ENCODE measurements at places on chromosomes 6 and 20.

DNA sequence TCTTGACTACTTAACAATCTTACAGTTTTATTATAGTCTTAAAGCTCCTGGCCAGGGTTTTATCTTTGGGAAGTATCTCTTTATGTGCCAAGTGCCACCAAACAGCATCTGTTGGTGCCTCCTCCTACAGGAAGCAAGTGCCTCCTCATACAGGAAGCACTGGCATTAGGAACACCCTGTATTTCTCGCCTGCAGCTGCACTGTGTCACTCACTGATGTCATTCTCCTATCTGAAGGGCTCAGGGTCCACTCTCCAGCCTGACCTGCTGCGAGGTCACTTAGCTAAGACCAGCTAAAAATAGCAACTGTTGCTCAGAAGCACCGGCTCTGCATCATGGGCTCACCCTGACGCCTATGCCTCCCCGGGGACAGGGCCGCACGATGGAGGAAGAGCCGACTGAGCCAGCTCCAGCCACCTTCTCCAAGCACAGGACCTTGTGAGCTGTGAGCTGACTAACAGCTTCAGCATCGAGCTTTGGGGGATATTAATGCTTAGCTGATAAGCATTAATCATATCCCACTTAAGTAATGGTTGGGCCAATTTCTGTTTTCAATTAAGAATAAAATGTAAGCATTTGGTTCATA lies 66.3 kb upstream of the CD93 start:
- DNase-seq = no peak

DNA sequence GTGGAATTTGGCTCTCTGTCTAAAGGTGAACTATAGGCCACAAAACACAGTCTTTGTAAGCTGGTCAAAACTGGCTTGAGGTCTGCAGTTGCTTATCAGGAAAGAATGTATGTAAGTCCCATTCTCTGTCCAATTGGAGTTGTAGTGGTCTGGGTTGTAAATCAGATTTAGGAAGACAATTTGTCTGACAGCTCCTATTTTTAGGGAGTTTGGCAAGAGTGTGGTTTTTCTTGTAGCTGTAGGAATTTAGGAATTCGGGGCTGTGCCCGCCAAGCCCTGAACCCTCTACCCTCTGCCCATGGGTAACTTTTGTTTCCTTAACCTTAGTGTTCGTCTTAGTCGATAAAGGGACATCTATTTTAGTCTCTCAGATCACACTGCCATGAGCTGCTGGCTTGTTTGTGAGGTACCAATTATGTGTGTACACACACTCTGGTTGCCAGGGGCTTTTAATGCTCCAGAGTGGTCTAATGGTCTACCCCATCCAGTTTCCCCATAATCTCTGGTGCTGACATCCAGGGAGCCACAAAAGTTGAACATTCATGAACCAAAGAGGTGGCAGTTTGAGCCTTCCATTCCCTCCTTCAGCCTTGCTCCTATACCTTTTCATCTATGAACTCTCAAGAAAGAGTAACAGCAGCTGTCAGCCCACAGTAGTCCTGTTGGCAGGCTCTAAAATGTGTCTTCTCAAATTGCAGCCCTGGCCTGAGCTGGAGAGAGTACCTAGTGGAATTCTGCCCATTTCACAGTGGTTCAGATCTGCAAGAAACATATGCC lies 93.0 kb downstream of the ANKRD6 start:
- DNase-seq = no peak

GRCh38 chr6:141677598-141678211 lies 455.0 kb upstream of the GJE1 start:
- no peak for DNase-seq

DNA sequence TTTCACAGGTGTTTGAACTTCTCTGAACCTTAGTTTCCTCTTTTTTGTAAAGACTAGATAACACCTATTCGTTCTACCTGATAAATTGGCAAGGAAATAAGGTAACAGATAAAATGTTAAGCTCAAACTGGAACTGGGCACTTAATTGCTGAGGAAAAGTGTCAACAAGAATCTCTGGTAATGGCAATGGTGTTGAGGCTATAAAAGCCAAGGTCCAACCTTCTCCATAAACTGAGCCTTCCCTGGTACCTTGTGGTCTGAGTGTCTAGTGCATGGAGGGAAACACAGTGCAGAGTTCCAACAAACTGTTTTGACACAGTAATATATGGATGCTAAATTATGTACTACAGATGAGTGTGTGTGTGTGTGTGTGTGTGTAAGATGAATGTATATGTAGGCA lies 33.4 kb upstream of the GSTA4 start:
- no peak for DNase-seq

DNA sequence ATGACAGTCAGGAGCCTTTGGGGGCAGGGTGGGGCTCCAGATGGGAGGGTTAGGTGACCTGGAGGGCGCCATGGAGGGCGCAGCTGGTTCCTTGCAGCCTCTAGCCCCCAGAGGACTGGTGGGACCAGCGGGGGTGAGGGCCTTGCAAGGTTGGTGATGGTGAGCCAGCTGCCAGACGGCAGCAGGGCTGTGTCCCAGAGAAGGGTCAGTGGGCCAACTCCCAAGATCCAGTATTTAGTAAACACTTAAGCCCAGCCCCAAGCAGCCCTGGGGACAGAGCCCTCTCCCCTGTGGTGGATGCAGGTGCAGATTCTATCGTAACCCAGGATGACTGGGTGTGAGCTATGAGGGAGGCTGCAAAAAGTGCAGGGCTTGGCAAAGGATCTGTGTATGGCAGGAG lies 201.5 kb upstream of the RNF24 start:
- DNase-seq = no peak

- DNase-seq = no peak
These were observed at the start of gene RSPO4 for GRCh38 chr20:1001911-1002681. RSPO4 (minus strand) TSS chr20:1002311; CDS start chr20:1002164, 147 bp downstream.

- no peak for DNase-seq
These were observed 74.6 kb downstream of the FOXA2 start for GRCh38 chr20:22509843-22510147.
